Iris pigment epithelial cell (primary cell): ENCODE measurements at places on chromosomes 13 and 19.

DNA sequence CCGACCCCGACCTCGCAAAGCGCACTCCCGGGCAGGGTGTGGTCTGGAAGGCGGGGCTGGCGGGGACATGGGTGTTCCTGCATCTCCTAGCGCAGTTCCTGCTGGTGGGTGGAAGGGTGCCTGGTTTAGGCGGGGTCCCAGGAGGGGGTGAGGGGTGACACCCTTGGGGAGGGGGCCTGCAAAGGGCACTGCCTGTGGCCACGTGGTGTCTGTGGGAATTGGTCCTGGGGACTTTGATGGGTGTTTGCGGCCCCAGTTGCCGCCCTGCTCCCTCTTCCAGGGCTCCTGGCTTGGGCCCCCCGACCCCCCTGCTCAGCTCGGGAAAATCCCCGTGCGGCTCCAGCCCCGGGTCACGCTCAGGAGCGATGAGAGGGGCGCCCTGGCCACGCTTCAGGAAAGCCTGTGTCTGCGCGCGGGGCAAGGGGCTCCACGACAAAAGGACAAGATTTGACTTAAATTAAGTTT lies 19.1 kb downstream of the WTIP start:
- DNase-seq: no peak

DNA sequence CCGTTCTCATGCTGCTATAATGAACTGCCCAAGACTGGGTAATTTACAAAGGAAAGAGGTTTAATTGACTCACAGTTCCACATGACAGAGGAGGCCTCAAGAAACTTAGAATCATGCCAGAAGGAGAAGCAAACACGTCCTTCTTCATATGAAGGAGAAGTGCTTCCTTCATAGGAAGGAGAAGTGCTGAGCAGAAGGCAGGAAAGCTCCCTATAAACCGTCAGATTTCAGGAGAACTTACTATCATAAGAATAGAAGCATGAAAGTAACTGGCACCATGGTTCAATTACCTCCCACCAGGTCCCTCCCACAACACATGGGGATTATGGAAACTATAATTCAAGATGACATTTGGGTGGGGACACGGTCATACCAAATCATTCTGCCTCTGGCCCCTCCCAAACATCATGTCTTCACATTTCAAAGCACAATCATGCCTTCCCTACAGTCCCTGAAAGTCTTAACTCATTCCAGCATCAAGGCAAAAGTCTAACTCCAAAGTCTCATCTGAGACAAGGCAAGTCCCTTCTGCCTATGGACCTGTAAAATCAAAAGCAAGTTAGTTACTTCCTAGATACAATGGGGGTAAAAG lies 10.6 kb downstream of the ACOD1 start:
- no peak for DNase-seq

GRCh38 chr13:113110852-113111315 lies 5.3 kb downstream of the F7 start:
- DNase-seq: no peak

GRCh38 chr19:862581-863314 lies 3.3 kb downstream of the CFD start:
- peak; percentile 49 for DNase-seq

- DNase-seq: no peak
These were observed 18.5 kb upstream of the ZNF331 start for GRCh38 chr19:53519446-53519845.

GRCh38 chr13:106336668-106337067 lies 198.8 kb downstream of the EFNB2 start:
- DNase-seq: no peak

- DNase-seq: peak; percentile 55
These were observed 128.2 kb downstream of the SLITRK1 start for GRCh38 chr13:83753912-83754624.

- DNase-seq: peak; percentile 65
These were observed 27.2 kb downstream of the WASF3 start for GRCh38 chr13:26584713-26585112.
